Cortex of kidney (tissue), 1 donor: ENCODE measurements at places on chromosomes 4 and X.

DNA sequence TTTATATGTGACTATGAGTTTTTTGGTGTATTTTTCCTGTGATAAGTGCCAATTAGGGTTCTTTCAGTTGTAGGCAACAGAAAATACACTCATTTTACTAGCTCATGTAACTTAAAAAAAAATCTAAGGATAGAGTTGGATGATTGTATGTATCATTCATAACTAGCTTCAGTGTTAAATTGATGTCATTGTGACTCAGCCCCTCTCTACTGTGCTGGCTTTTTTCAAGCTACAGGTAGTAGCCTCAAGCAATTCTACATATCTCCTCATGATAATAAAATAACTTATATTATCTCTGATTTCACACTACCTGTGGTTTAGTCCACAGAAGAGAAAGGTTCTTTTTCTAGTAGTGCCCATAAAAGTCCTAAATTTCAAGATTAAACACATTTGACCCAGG is 11.9 kb downstream of the WDR17 start:
- no peak for DNase-seq

- DNase-seq = no peak
Observed at GRCh38 chr4:138086611-138087041, 155.5 kb downstream of the SLC7A11 start.

- no peak for DNase-seq
Observed at GRCh38 chrX:46561824-46562657, 11.5 kb upstream of the CHST7 start.

DNA sequence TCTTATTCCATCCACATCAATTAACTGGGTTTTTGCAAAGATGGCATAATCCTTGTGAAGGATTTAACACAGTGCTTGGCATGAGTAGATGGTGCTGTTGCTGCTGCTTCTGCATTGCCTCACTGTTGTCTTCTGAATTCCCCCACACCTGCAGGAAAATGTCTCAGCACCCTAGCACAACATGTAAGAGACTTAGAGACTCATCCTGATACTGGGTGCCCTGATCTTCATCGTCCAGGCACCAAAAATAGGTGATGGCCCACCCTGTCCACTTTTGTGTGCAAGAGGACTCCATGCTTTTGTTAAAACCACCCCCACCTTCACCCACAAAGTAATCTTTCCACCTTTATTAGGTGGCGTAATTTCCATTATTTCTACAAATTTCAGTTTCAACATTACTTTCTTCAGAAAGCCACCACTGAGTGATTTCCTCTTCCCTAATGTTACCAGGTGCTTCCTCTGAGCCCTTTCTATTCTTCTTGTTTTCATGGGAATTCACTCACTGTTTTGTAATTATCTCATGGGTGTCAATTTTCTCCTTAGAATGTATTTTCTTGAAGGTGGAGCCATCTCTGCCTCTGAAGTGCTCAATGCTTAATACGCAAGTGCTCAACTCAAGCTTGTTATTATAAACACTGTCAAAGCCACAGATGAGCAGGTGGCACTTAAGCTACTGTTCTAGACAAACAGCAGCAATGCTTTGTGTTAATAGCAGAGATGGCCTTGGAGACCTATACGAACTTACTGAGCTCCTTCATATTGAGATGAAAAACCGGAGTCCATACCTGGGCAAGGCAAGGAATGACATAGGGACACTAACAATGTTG is 89.5 kb downstream of the HS3ST1 start:
- no peak for DNase-seq

DNA sequence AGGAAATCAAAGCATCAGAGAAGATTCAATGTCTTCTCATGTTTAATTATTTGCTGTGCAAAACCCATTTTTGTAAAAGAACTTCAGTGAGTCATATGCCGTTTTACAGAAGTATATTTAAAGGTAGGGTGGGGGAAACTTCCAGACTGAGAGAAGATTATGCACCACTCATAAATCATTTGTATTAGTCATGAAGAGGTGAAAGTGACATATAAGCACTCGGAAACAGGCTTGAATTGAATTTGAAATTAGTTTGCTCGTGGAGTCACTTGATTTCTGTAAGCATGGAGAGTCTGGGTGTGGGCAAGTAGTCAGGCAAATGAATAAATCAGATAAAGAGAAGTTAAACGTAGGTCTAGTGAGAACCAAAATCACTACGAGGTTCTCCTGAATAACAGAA is 335.1 kb downstream of the ANK2 start:
- DNase-seq = no peak

DNA sequence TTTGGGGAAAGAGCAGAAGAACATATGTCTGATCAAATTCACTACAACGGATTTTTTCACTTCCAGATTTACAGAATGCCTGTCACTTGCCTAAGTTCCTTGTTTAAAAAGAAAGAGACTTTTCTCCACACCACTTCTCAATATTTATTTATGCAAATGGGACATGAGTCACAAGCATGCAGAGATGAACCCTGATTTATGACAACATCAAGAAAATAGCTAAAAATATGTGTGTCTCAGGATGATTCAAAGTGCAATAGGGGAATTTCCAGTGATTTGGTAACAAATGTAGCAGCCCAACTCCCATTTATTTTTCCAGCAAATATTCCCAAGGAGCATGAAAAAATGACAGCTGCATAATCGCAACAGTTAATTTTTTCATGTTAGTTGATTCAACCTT is 180.4 kb upstream of the FAT1 start:
- no peak for DNase-seq

DNA sequence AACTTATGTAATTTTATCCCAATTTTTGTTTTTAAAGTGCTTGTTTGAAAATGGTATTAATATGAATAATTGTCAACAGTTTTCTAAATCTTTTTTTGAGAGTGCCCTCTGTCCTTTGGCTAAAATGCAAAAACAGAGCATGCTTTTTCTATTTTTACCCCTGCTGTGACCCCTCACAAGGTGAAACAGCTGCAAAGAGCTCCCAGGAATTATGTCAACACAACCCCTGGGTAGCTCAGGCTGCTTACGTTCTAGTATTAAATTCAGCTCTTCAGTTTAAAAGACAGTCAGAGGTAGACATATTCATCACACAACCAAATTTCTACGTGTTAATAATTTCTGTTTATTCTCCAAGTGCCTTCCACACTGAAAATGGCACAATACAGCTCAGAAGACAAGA is 367.5 kb downstream of the PRDM5 start:
- DNase-seq = no peak

DNA sequence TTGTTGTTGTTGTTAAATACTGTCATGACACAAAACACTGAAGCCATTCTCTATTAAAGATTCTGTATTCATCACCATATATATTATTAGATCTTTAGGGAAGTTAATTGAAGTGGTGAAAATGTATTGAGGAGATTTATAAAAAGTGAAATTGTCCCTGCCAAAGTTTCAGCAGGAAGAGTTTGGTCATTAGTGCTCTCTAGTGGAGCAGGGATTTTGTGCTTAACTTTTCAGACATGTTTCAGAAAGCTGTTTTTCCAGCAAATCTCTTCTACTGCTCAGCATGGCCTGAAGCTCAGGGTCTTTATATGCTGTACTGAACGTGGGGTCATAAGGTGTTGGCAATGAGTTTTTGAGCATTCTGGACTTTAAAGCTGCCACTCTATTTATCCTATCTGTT is 36.7 kb upstream of the CXXC4 start:
- no peak for DNase-seq

- DNase-seq = no peak
Observed at GRCh38 chr4:39346856-39347519, 19.2 kb downstream of the RFC1 start.

DNA sequence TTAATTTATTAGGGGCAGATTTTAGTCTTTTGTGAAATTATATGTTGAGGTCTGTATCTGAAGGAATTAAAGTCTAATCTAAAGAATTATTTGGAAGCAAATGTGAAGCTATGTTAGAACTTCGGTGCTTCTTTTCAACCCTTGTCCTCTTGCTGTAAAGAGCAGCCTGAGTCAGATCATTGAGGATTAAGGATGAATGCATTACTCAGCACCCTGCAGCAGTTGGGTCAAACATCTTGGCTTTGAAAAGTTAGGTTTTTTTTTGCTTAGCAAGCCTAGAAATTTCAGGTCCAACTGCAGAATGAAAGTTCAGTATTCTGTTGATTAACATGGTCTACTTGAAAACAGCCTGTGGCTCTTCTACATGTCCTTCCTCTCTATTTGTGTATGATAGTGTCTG is 57.6 kb downstream of the SLC4A4 start:
- DNase-seq = no peak
